ENCODE measurements at places on chromosomes 1 and 21. TPM values are rescaled to one million over a fixed set of nuclear protein-coding genes. Genes with fewer than 3 reads are reported as not detected.

DNA sequence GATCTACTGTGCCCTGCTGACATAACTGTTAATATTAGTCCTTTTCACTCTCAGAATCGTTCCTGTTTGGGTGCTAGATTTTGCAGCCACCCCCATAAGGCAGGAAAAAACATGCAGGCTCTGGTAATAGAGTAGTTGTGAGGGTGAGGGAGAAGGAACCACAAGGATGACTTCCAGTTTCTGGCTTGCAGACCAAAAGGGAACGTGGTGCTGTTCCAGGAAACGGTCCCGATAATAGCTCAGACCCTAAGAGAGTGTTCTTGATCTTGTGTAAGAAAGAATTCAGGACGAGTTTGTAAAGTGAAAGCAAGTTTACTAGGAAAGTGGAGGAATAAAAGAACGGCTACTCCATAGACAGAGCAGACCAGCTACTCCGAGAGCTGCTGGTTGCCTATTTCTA is 50.7 kb upstream of the RHOU start:
- H3K36me3 ChIP-seq, result no peaks in the 10 kb centered on the region
- no peaks in the 10 kb centered on the region for H3K4me1 ChIP-seq
- DNase-seq, result no peak

- no peaks in the 10 kb centered on the region for H3K27me3 ChIP-seq
- DNase-seq, result no peak
- no peaks in the 10 kb centered on the region for H3K36me3 ChIP-seq
- H3K4me1 ChIP-seq, result no peaks in the 10 kb centered on the region
These were observed 97.0 kb downstream of the OBSCN start for GRCh38 chr1:228304766-228305395.

- H3K4me3 ChIP-seq, result no peak overlapping the region
- H3K4me1 ChIP-seq, result peaks cover 9% of the 10 kb centered on the region
- DNase-seq, result no peak
- no peaks in the 10 kb centered on the region for H3K36me3 ChIP-seq
- no peaks in the 10 kb centered on the region for H3K27me3 ChIP-seq
These were observed 42.1 kb downstream of the ARHGEF10L start for GRCh38 chr1:17581389-17582123.

DNA sequence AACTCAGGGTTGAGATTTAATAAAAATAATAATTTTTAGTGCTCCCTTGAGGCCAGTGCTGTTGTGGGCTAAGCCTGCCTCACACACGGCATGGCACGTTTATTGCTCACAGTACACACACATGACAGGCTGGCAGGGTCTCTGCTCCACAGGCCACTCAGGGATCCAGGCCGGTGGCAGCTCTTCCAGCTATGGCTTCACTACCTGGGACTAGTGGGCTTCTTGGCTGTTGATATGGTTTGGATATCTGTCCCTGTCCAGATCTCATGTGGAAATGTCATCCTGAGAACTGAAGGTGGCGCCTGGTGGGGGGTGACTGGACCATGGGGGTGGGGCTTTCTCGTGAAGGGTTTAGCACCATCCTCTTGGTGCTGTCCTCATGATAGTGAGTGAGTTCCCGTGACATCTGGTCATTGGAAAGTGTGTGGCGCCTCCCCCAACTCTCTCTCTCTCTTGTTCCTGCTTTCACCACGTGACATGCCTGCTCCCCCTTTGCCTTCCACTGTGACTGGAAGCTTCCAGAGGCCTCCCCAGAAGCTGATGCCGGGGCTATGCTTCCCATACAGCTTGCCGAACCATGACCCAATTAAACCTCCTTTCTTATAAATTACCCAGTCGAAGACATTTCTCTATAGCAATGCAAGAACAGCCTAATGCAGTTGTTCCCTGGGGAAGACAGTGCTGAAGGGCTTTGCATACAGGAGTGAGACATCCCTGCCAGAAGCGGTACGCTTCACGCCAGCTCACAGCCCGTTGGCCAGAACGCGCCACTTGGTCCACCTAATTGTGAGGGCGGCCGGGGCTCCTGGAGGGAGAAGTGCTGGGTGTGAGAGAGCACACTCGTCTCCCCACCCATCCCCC is 226.9 kb upstream of the C1orf174 start:
- DNase-seq, result no peak
- no peak overlapping the region for H3K27ac ChIP-seq
- H3K36me3 ChIP-seq, result no peaks in the 10 kb centered on the region
- no peaks in the 10 kb centered on the region for H3K4me1 ChIP-seq

DNA sequence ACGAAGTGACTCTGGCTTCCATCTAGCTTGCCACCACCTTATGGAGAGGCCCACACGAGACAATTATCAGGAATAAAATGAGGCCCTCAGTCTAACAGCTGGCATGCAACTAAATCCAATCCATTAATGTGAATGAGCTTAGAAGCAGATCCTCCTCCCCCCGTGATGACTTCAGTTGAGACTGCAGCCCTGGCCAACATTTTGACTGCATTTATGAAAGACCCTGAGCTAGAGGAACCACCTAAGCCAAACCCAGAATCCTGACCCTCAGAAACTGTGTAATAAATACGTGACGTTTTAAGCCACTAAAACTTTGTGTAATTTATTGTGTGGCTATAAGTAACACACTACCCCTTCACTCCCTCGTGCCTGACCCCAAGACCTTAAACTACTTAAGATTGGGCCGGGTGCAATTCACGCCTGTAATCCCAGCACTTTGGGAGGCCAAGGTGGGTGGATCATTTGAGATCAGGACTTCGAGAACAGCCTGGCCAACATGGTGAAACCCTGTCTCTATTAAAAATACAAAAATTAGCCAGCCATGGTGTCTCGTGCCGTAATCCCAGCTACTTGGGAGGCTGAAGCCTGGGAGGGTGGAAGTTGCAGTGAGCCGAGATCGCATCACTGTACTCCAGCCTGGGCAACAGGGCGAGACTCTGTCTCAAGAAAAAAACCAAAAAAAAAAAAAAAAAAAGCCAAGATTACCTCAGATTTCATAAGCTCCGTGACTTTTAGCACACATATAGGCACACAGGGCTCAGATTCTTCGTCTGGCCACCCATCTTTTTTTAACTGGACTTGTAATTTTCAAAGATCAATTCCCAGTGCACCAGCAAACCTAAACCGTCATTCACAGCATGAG is 72.5 kb downstream of the ENAH start:
- H3K27ac ChIP-seq, result no peak overlapping the region
- DNase-seq, result no peak
- H3K27me3 ChIP-seq, result no peaks in the 10 kb centered on the region
- no peaks in the 10 kb centered on the region for H3K4me1 ChIP-seq

GRCh38 chr1:29117381-29117780 is 6.3 kb downstream of the TMEM200B start:
- no peak overlapping the region for H3K27ac ChIP-seq
- DNase-seq, result no peak
- H3K36me3 ChIP-seq, result no peaks in the 10 kb centered on the region
- peaks cover 3% of the 10 kb centered on the region for H3K4me1 ChIP-seq

GRCh38 chr1:175540896-175541645 is 202.3 kb downstream of the TNR start:
- H3K27me3 ChIP-seq, result peaks cover 14% of the 10 kb centered on the region
- H3K4me1 ChIP-seq, result no peaks in the 10 kb centered on the region
- no peak for DNase-seq
- no peak overlapping the region for H3K27ac ChIP-seq
- no peaks in the 10 kb centered on the region for H3K36me3 ChIP-seq
- H3K4me3 ChIP-seq, result no peak overlapping the region

- H3K27me3 ChIP-seq, result no peaks in the 10 kb centered on the region
- no peaks in the 10 kb centered on the region for H3K4me1 ChIP-seq
- no peak for DNase-seq
- no peak overlapping the region for H3K27ac ChIP-seq
- peak overlapping the region; percentile 50 for H3K4me3 ChIP-seq
- H3K36me3 ChIP-seq, result no peaks in the 10 kb centered on the region
These were observed 373.1 kb upstream of the CXADR start for GRCh38 chr21:17139696-17140095.

DNA sequence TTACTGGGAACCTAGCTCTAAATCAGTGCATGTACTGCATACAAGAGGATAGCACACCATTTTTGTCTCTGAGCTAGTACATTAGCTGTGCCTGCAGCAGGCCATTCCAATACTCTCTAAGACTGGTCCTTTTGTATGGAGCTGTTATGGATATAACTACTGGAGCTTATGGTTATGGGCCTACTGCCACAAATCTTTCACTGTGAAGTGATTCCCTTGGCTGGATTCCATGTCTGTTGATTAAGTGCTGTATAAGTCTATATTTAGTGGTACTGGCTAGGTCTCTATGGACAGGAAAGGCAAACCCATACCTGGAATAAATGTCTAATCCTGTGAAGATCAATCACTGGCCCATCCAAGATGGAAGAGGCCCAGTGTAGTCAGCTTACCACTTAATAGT is 12.0 kb downstream of the ZFYVE9 start:
- H3K4me3 ChIP-seq, result no peak overlapping the region
- no peaks in the 10 kb centered on the region for H3K36me3 ChIP-seq
- no peak overlapping the region for H3K27ac ChIP-seq
- H3K27me3 ChIP-seq, result no peaks in the 10 kb centered on the region
- no peak for DNase-seq
- peaks cover under 1% of the 10 kb centered on the region for H3K4me1 ChIP-seq

DNA sequence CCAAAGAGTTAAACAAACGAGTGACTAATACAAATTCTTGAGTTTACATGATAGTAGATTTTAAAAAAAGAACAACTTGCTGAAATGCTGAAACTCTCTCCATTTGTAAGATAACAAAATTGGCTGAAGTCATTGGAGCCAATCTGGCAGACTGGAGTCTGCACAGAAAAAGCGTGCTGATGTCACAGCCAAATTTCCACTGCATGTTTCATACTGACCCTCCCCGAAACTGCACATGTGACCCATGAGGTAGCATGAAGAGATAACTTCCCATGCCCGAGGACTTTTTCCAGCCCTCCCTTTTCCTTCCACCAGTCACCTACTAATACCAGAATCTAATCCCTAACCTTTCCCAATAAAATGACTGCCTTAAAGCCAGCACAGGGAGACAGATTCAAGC is 1.2 kb upstream of the LELP1 start:
- DNase-seq, result no peak
- H3K4me3 ChIP-seq, result no peak overlapping the region
- no peaks in the 10 kb centered on the region for H3K36me3 ChIP-seq
- no peaks in the 10 kb centered on the region for H3K4me1 ChIP-seq
- peaks cover 93% of the 10 kb centered on the region for H3K27me3 ChIP-seq

GRCh38 chr21:14962217-14962616 is 102.6 kb downstream of the NRIP1 start:
- no peak for DNase-seq
- no peak overlapping the region for H3K27ac ChIP-seq
- no peak overlapping the region for H3K4me3 ChIP-seq
- no peaks in the 10 kb centered on the region for H3K27me3 ChIP-seq
- peaks cover 38% of the 10 kb centered on the region for H3K36me3 ChIP-seq
- H3K4me1 ChIP-seq, result peaks cover 33% of the 10 kb centered on the region

GRCh38 chr1:209720326-209720725 is 15.7 kb downstream of the HSD11B1 start:
- no peak overlapping the region for H3K27ac ChIP-seq
- no peaks in the 10 kb centered on the region for H3K36me3 ChIP-seq
- no peak overlapping the region for H3K4me3 ChIP-seq
- H3K27me3 ChIP-seq, result no peaks in the 10 kb centered on the region
- no peak for DNase-seq

NCF2 gene
- 31.3 TPM for total RNA-seq

DNA sequence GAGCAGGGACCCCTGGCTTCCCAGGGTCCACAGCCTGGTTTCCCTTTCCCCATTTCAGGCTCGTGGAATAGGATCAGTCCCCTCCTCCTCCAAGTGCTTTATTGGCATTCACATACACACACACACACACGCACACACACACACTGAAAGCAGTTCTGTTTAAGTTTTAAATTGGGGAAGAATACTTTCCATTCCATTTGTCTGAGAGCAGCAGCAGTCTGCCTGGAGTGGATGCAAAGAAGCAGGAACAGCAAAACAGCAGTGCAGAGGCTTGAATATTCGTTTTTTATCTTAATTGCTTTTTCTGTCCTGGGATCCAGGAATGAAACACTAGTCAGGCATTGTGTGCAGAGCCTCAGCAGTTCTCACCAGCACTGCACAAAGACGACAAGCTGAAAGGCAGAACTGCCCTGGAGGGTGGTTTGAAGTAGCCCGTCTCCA is 7.1 kb downstream of the CYB561D1 start:
- peaks cover 12% of the 10 kb centered on the region for H3K4me1 ChIP-seq
- no peak overlapping the region for H3K27ac ChIP-seq
- H3K4me3 ChIP-seq, result no peak overlapping the region
- DNase-seq, result no peak
- no peaks in the 10 kb centered on the region for H3K27me3 ChIP-seq
- no peaks in the 10 kb centered on the region for H3K36me3 ChIP-seq
